Activated T-helper 9 cell treated with anti-CD3 and anti-CD28 coated beads, Interleukin-2, amount 50 U/mL, for 16 hours (primary cell): ENCODE measurements at places on chromosomes 12 and 14.
A peak's percentile ranks its signal among the peaks of the same experiment; 100 is the strongest.

- DNase-seq: no peak
These were observed 68.9 kb downstream of the BCL11B start for GRCh38 chr14:99203080-99203479.

GRCh38 chr12:91861554-91861953, 284.1 kb downstream of the BTG1 start:
- no peak for DNase-seq

DNA sequence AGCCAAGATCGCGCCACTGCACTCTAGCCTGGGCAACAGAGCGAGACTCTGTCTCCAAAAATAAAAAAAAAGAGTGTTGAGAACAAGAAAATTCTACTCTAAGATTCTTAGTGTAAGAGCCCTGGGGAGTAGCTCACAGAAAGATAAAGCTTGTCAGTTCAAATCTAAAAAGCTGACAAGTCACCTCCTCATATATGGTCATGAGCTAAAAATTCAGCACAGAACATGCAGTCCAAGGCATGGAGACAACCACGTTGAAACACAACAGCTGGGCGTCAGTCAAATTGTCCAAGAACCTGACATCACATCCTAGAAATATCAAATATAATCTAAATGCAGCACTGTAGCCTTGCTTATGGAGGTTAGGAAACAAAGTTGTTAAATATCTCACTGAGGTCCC, 47.8 kb downstream of the CLIP1 start:
- no peak for DNase-seq

- DNase-seq: no peak
These were observed 44.6 kb downstream of the GALNT4 start for GRCh38 chr12:89479982-89480381.

GRCh38 chr12:49750027-49750995, 9.0 kb downstream of the TMBIM6 start:
- peak; percentile 28 for DNase-seq

DNA sequence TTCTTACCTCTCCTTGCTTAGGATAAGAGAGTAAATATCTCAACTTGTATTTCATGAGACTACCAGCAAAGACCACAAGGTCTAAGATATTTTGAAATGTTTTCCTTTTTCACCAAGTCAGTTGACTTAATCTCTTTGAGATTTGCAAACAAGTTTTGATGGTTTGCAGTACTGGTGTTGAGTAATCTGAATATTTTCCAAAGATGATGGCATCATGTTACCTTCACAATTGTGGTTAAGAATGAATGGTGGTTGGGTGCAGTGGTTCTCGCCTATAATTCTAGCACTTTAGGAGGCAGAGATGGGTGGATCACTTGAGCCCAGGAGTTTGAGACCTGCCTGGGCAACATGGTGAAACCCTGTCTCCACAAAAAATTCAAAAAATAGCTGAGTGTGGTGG, 225.7 kb downstream of the TMTC2 start:
- DNase-seq: no peak

- no peak for DNase-seq
These were observed 32.8 kb downstream of the NOS1 start for GRCh38 chr12:117328556-117329100.

DNA sequence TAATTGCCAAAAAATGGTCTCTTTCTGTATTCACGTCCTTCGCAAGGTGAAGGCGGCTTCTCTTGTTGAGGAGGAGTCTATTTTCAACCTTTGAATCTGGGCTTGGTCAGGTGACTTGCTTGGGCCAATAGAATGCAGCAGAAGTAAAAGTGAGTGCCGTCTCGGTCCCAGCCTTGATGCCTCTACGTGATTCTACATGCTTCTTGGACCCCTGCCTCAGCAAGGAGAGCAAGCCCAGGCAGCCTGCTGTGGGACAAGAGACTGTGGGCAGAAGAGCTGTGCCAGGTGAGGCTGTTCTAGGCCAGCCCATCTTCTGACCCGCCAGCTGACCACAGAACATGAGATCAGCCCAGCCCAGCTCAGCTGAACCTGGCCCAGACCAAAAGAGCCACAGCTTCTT, 39.1 kb upstream of the CCDC63 start:
- no peak for DNase-seq

DNA sequence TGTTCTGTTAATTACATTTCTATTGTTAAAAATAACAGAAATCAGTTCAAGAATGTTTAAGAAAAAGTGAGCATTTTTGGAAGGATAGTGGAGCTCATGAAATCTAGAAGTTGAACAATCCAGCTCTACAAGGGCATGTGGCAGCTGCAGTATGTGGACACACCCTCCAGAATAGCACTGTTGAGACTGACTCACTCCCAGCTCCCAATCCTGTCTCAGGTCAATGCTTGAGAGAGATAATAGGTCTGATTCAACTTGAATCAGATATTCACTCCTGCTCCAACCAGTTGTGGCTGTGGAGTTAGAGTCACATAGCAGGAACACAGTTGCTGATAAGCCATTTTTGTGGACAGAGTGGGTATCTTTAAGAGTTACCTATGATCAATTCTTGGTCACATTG, 113.0 kb upstream of the NTF3 start:
- DNase-seq: no peak

- no peak for DNase-seq
These were observed 678.6 kb downstream of the BCL11B start for GRCh38 chr14:98593361-98593761.

DNA sequence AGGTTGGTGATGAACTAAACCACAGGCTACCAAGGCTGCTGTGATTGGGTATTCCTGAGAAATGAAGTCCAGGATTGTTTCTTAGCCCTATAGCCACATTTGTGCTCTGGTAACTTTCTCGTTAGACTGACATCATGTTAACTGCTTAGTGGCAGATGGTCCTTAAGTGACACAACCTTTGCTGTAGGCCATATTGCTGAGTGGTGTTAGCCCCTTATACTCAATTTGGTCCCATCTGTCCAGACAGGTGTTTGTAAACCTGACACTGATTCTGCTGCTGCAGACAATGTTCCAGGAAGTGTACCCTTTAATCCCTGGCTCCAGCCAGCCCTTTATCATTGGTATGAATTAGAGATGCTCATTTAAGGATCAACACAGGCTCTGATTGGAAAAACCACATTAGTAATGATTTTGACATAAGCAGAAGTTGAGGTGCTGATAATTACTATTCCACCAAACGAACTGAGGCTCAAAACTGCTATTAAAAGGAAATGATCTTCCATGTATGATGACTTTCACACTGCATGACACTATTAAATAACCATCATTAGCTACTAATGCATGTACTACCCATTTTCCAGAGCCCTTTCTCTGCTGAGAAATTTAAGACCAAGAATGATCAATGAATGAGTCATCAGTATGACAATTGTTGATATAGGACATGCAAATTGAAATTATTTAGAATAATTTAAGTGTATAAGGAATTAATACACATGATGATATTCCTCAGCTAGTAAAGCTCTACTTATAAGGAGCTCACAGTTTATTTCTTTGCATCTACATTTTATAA, 3.6 kb upstream of the SSTR1 start:
- no peak for DNase-seq

GRCh38 chr12:124512667-124513296, 54.6 kb downstream of the NCOR2 start:
- no peak for DNase-seq

DNA sequence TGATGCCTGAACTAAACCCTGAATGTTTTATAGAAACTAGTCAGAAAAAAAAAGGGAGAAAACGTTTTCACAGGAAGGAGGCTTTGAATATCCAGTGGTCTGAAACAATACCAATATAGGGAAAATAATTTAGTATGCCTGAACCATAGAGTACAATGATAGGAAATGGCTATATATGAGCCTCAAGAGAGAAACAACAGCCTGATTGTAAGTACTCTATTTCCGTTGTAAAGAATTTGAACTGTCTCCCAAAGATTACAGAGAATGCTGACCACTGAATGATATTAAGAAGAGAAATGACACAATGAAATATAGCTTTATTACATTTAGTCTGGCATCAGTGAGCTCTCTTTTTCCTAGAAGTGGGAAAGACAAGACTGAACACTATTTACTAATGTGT, 5.5 kb upstream of the GABARAPL1 start:
- DNase-seq: no peak

- DNase-seq: no peak
These were observed 15.4 kb downstream of the APAF1 start for GRCh38 chr12:98660521-98660920.

GRCh38 chr12:59149995-59150642, 229.8 kb upstream of the LRIG3 start:
- DNase-seq: no peak

DNA sequence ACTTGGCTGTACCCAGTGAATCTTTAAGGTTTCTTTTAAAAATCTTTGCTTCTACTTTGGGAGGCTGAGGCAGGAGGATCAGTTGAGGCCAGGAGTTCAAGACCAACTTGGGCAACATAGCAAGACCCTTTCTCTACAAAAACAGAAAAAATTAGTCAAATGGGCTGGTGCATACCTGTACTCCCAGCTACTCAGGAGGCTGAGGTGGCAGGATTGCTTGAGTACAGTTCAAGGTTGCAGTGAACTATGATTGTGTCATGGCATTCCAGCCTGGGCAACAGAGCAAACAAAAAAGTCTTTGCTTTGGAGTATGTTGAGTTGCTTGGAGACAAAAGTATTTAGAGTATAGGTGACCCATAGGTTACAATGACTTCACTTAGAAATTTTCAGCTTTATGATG, 6.2 kb upstream of the DDX55 start:
- no peak for DNase-seq
